PC-9 (cell line): ENCODE measurements at places on chromosomes 12 and 14. TPM values are rescaled to one million over a fixed set of nuclear protein-coding genes. Genes with fewer than 3 reads are reported as not detected.

- no peak for DNase-seq
- H3K4me3 ChIP-seq = peak overlapping the region; percentile 80; the same call in 1 of the 2 replicates
- no peaks in the 10 kb centered on the region for H3K27me3 ChIP-seq
- H3K4me1 ChIP-seq = peaks cover 11% of the 10 kb centered on the region; the same call in 1 of the 2 replicates
Measured at GRCh38 chr12:108514468-108514972, 557 bp upstream of the FICD start.

DNA sequence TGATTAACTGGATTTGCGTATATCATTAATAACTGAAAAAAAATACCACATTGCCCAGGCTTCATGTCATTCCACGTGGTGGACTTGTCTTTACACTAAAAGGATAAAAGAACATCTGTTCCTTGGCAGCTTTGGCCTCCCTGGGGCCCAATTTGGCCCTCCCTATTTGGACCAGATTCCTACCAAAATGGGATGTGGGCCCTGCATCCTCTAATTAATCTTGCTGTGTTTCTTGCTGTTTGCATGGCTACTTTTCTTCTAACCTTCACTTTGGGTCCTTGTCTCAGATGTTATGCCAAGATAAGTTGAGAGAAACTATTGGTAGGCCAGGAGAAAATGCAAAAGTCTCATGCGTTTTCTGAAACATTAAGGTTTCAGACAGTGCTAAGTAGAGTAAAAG, 57.5 kb downstream of the PTHLH start:
- H3K4me3 ChIP-seq = no peak overlapping the region
- no peaks in the 10 kb centered on the region for H3K4me1 ChIP-seq
- H3K36me3 ChIP-seq = no peaks in the 10 kb centered on the region
- no peaks in the 10 kb centered on the region for H3K27me3 ChIP-seq
- DNase-seq = no peak

- no peak for DNase-seq
- no peaks in the 10 kb centered on the region for H3K27me3 ChIP-seq
- H3K27ac ChIP-seq = no peak overlapping the region
- no peaks in the 10 kb centered on the region for H3K4me1 ChIP-seq
- no peak overlapping the region for H3K4me3 ChIP-seq
- H3K36me3 ChIP-seq = no peaks in the 10 kb centered on the region
Measured at GRCh38 chr12:127970491-127970890, 296.5 kb upstream of the TMEM132C start.

- H3K27me3 ChIP-seq = peaks cover 17% of the 10 kb centered on the region
- H3K4me1 ChIP-seq = no peaks in the 10 kb centered on the region
- H3K36me3 ChIP-seq = no peaks in the 10 kb centered on the region
- no peak for DNase-seq
- no peak overlapping the region for H3K27ac ChIP-seq
Measured at GRCh38 chr14:95033682-95034632, 123.4 kb downstream of the DICER1 start.

DNA sequence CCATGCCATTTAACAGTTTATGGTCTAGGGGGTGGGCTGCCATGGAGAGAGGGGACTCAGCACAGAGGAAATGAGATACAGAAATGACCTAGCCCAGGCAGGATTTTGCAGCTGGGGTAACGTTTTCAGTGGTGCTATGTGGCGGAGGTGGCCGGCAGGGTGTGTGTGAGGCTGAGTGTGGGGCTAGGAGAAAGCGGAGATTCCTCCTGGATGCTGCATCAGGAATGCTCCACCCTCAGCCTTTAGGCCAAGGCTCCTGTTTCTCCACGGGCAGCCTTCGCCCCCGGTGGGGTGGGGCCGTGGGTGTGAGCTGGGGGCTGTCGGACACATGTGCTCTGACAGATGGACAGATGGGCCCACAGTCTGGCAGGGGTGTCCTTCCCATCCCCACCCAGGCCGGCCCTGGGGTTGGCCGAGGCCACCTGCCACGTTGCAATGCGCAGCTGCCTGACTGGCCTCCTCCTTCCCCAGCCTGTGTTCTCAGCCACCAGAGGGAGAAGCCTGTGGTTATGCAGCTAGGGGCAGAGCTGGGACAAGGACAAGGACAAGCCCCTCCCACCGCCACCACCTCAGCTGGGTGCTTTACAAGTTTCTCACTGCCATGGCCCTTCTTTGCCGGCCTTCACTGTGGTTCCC, 44.3 kb downstream of the TEAD4 start:
- no peaks in the 10 kb centered on the region for H3K36me3 ChIP-seq
- no peak overlapping the region for H3K27ac ChIP-seq
- H3K27me3 ChIP-seq = no peaks in the 10 kb centered on the region
- no peak overlapping the region for H3K4me3 ChIP-seq
- H3K4me1 ChIP-seq = no peaks in the 10 kb centered on the region

DNA sequence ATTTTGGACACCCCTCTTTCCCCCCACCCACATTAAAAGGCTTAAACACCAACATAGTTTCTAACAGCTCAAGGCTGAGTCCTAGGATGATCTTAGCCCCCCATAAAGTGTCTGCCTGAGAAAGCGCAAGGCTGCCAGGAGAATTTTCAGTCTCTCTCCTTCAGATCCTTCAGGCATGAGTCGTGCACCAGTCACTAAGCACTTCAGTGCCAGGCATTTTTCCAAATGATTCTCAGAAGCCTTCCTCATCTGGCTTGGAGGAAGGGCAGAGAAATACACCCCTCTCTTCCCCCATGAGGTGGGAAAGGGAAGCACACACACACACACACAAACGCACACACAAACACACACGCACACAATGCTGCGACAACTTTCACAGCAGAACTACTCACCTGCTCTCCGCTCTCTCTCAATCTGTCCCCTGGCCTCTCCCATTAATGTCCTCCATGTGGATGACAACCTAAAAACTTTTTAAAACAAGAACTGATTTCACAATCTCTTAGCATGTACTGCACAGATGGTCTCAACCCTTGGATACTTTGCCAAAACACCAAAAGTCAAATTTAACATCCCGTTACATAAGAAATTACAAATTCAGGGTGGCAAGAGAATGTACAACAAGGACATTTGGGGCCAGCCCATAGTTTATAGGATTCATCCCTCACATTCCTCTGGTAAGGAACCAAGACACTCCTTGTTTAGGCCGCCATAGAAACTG, 49.8 kb downstream of the CKAP4 start:
- H3K4me3 ChIP-seq = no peak overlapping the region
- DNase-seq = no peak
- no peaks in the 10 kb centered on the region for H3K36me3 ChIP-seq
- no peaks in the 10 kb centered on the region for H3K4me1 ChIP-seq

DNA sequence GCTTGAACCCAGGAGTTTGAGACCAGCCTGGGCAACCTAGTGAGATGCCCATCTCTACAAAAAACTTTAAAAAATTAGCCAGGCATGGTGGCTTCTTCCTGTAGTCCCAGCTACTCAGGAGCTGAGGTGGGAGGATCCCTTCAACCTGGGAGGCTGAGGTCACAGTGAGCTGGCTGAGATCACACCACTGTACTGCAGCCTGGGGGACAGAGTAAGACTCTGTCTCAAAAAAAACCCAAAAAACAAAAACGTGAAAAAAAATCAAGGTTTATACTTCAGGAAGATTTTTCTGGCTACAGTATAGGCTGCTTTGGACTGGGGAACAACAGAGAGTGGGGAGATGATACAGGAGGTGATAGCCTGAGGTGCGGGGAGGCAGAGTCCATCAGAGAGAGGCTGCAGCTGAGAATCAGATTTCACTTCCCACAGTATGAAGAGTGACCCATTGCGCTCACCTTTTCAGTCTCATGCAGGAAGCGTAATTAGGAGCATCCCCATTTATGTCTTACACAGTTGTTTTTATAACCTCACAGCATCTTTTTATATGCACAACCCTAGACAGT, 28.9 kb downstream of the DNAH10 start:
- H3K27ac ChIP-seq = no peak overlapping the region
- no peaks in the 10 kb centered on the region for H3K36me3 ChIP-seq
- no peaks in the 10 kb centered on the region for H3K4me1 ChIP-seq
- no peak for DNase-seq

- no peaks in the 10 kb centered on the region for H3K27me3 ChIP-seq
- H3K27ac ChIP-seq = peak overlapping the region; percentile 44; the same call in 1 of the 2 replicates
- peak; percentile 70 for DNase-seq
- no peak overlapping the region for H3K4me3 ChIP-seq
- peaks cover 41% of the 10 kb centered on the region for H3K36me3 ChIP-seq
Measured at GRCh38 chr14:71701990-71702389, 230.2 kb upstream of the RGS6 start.

- no peaks in the 10 kb centered on the region for H3K27me3 ChIP-seq
- H3K36me3 ChIP-seq = no peaks in the 10 kb centered on the region
- no peak overlapping the region for H3K27ac ChIP-seq
- DNase-seq = no peak
- H3K4me3 ChIP-seq = no peak overlapping the region
Measured at GRCh38 chr14:35687335-35687939, 121.7 kb downstream of the RALGAPA1 start.

DNA sequence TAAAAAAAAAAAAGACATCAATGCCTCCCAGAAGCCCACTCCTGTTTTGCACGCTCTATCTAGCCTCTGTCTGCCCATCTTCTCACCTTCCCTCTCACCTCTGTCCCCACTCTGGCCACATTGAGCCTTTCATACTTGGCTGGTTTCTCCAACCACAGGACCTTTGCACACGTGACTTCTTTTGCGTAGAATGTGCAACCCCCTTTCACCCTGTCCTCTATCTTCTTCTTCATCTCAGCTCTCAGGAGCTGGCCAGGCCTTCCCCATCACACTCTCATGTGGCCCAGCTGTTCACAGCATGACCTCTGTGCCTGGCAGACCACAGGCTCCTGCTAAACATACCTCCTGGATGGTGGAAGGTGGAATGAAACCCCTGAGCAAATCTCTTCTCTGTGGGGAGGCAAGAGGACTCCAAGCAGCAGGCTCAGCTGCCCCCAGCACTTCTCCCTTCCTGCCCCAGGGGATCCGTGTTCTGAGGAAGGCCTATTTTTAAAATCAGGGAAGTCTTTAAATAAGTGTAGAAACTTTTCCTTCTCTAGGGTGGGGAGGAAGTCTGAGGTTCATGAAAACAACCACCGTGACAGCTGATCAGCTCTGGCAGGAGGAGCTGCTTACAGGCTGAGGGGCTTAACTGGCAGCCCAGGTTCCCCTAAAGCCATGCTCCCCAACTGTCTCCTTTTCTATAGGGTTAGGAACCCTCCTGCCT, 11.6 kb downstream of the HVCN1 start:
- no peaks in the 10 kb centered on the region for H3K36me3 ChIP-seq
- H3K4me1 ChIP-seq = no peaks in the 10 kb centered on the region
- H3K4me3 ChIP-seq = no peak overlapping the region
- H3K27me3 ChIP-seq = 0 out of 2 replicates have a peak, but pooled peaks cover 3% of the 10 kb centered on the region
- no peak for DNase-seq
- H3K27ac ChIP-seq = no peak overlapping the region

DNA sequence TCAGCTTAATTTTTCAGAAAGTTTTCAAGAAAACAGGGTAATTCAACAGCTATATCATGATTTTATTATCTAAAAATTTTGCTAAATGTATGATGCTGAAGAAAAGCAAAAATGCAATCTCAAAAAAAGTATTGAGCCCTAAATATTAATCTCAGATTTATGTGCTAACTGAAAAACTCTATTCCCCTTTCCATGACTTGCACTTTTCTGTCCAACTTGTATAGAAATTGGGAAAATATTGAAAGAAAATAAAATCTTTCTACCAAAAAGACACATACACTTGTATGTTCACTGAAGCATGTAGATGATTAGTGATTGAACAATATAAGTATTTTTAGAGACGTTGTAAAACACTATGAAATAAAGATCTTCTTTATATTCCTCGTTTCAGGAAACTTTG, 368.0 kb upstream of the ATXN7L3B start:
- DNase-seq = no peak
- H3K4me1 ChIP-seq = no peaks in the 10 kb centered on the region
- no peak overlapping the region for H3K4me3 ChIP-seq
- H3K36me3 ChIP-seq = no peaks in the 10 kb centered on the region
- H3K27ac ChIP-seq = no peak overlapping the region
- no peaks in the 10 kb centered on the region for H3K27me3 ChIP-seq

- DNase-seq = peak; percentile 56
- H3K4me3 ChIP-seq = peak overlapping the region; percentile 84
- H3K4me1 ChIP-seq = peaks cover 15% of the 10 kb centered on the region
- peak overlapping the region; percentile 92 for H3K27ac ChIP-seq
- no peaks in the 10 kb centered on the region for H3K36me3 ChIP-seq
Measured at GRCh38 chr14:39265033-39265432, 31.3 kb downstream of the MIA2 start.

GRCh38 chr12:70469221-70469820, 103.2 kb downstream of the KCNMB4 start:
- peak overlapping the region; percentile 63 for H3K4me3 ChIP-seq
- H3K4me1 ChIP-seq = no peaks in the 10 kb centered on the region
- H3K36me3 ChIP-seq = no peaks in the 10 kb centered on the region

- peak overlapping the region; percentile 79 for H3K27ac ChIP-seq
- no peaks in the 10 kb centered on the region for H3K36me3 ChIP-seq
- peaks cover 57% of the 10 kb centered on the region for H3K4me1 ChIP-seq
- no peaks in the 10 kb centered on the region for H3K27me3 ChIP-seq
Measured at GRCh38 chr12:114919479-114919878, 235.5 kb upstream of the TBX3 start.

GRCh38 chr14:69574263-69574953, at the start of gene CCDC177:
CCDC177 (minus strand) TSS chr14:69574871; CDS start chr14:69573622, 1,249 bp downstream.
- H3K36me3 ChIP-seq = no peaks in the 10 kb centered on the region
- H3K27ac ChIP-seq = no peak within 1 kb of the TSS
- peaks cover 16% of the 10 kb centered on the region for H3K27me3 ChIP-seq

DNA sequence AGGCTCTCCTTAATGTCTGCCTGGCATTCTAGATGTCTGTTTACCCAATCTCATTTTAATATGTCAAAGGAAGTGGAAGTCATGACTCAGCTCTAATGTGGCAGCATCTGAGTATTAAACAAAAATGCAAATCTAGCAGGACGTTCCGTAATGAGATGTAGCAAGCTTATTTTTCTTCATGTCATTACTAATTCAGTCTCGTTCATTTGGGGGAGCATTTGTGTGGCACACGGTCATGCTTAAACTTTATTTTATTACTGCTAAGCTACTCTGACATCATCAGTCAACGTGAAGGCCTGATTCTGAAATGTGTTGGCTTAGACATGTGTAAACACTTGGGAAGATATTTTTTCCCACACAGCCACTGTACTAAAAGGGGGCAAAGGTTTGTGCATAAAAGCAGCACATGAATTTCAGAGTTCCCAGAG, 326.7 kb upstream of the TMPO start:
- no peak overlapping the region for H3K27ac ChIP-seq
- H3K4me1 ChIP-seq = no peaks in the 10 kb centered on the region
- no peak for DNase-seq
- H3K36me3 ChIP-seq = no peaks in the 10 kb centered on the region
- peaks cover 5% of the 10 kb centered on the region; the same call in 1 of the 2 replicates for H3K27me3 ChIP-seq

Gene LHX5
- 0.65 and 1.1 TPM in 2 replicates for total RNA-seq

Gene MSRB3
- 0.55 and 1.2 TPM in 2 replicates for total RNA-seq

Gene MIP
- not detected in 2 replicates for total RNA-seq

Gene VRTN
- total RNA-seq = not detected in 2 replicates

Gene RERGL
- not detected in 2 replicates for total RNA-seq

Gene OGFOD2
- total RNA-seq = 33.5 and 36.1 TPM in 2 replicates

Gene PTPRR
- total RNA-seq = 8.1 and 12.2 TPM in 2 replicates
